ENCODE measurements at places on chromosomes 3 and 15.

- no peak for DNase-seq
Measured at GRCh38 chr15:40439960-40440742, 602 bp upstream of the BAHD1 start.

- no peak for DNase-seq
Measured at GRCh38 chr15:53122818-53123217, 332.7 kb upstream of the ONECUT1 start.

DNA sequence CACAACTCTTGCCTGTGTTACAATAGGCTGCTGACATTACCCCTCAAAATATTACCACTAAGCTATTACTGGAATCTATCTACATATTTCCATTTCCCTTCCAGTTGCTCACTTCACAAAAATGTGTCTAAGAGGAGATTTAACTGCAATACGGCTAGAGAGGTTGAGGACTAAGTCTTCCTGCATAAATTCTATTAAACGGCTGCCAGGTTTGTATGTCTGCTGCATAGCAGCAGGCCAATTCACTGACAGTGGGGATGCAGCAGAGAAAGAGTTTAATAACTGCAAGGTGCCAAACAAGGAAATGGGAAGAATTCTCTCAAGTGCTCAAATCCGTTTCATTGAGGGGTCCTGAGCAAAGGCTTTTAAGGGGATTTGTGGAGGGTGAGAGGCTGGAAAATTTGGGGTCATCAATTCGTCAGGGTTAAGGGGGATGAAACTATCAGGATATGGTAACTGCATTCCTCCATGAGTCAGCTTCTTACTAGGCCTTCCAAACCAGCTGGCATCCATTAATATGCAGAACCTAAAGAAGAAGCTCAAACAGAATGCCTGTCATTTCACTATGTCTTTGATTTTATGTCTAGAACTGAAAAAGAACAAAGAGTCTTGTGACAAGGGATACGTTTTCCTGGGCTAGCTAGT lies 675.6 kb downstream of the TBL1XR1 start:
- DNase-seq: no peak

DNA sequence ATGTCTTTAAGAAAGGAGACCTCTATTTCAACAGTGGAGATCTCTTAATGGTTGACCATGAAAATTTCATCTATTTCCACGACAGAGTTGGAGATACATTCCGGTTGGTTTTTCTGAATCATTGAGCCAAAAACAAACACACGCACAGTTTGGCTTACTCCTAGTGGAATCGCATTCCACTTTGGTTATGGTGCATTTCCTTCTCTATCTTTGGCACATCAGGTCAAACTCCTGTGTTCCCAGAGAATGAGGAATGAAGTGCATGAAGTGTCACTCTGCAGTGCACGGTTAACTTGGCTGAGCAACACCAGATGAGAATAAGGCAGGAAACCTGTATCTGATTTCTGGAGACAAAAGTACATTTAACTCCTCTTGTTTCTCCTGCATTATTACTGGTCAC lies 38.5 kb downstream of the HDC start:
- no peak for DNase-seq

- no peak for DNase-seq
Measured at GRCh38 chr3:74139648-74140047, 474.8 kb downstream of the CNTN3 start.

DNA sequence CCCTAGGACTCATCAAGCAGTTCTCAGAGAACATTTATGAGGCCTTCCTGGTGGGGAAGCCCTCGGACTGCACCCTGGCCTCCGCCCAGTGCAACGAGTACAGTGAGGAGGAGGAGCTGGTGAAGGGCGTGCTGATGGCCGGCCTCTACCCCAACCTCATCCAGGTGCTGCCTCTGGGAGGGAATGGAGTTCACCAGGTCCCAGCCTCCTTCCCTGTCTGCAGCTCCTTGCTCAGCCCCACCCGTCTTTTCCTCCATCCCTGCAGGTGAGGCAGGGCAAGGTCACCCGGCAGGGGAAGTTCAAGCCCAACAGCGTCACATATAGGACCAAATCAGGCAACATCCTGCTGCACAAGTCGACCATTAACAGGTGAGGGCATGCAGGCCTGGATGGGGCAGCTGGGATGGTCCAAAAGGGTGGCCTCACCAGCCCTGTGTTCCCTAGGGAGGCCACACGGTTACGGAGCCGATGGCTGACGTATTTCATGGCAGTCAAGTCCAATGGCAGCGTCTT lies 46.3 kb downstream of the DHX30 start:
- no peak for DNase-seq

DNA sequence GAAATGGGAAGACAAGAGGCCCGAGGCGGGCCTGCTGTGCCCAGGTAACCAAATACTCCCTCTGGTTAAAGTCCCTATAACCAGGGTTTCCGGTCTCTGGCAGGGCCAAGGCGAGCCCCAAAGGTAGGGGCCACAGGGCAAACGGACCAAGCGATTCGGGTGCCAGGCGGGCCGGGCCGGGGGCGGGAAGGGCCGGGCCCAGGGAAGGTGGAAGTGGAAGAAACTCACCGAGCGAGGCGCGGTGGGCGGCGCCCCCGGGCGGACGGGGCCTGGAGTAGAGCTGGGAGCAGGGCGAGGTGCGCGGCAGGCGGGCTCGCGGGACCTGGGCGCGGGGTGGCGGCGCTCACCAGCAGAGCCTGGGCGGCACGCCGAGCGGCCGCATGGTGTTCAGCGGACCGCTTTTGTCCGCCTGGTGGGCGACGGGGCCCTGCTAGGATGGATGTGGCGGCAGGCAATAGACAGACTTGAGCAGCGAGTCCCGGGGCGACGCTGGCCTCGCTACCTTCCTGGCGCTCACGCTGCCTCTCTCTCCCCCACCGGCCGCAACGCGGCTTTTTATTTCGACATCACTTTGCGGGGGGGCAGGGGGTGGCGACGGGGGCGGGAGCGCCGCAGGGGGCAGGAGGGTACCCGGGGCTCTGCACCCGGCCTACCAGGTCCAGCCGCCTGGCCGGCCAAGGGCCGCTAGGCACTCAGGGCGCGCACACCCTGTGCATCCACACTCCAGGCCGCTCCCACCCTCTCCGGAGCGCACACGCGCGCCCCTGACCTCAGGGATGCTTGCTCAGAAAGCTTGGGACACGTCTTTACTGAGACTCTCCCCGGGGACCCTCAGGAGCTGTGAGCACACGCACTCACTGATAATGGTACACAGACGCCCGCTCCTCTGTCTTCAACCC lies at the start of gene GATA2:
TSS of gene GATA2 (minus strand) at position 531 of the 899 bp plus-strand sequence. CDS start 6,170 bp downstream, outside the sequence.
- peak; percentile 74 for DNase-seq

DNA sequence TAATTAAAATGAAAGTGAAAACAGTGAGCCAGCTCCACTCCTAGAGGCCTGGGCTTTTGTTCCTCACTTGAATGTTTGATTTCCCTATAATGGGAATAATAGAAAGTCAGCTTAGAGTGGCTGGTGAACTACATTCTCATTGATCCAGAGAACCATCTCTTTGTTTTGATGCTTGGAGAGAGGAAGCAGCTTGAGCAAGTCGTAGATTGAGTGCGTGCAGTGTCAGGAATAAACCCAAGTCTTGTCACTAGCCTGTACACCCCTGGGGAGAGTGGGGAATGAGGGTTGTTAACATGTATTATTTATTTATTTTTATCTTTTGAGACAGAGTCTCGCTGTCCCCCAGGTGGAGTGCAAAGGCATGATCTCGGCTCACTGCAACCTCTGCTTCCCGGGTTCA lies 885 bp upstream of the LSG1 start:
- no peak for DNase-seq

GRCh38 chr3:134680796-134681521 lies 30.1 kb upstream of the KY start:
- DNase-seq: no peak

DNA sequence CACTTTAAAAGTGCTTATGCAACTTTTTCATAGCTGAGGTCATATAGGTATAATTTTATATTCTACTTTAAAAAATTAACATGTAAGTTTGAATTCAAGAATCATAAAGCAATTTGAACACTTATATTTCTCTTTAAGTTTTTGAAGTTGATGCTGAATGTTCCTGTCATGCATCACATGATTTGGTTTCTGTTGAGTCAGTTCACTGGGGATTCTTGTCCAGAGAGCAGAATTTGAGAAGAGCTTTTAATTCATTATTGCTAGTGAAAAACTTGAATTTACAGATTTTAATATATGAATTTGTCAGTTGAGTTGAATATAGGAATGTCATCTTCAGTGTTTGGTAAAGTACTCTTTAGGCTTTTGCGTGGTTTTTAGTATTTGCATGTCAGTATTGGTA lies 7.9 kb downstream of the SLC25A26 start:
- DNase-seq: no peak

GRCh38 chr3:190019844-190020243 lies 100.9 kb downstream of the P3H2 start:
- no peak for DNase-seq
